Uterus (tissue), 4 donors: ENCODE measurements at places on chromosomes 7 and 10.
A peak's percentile ranks its signal among the peaks of the same experiment; 100 is the strongest.

DNA sequence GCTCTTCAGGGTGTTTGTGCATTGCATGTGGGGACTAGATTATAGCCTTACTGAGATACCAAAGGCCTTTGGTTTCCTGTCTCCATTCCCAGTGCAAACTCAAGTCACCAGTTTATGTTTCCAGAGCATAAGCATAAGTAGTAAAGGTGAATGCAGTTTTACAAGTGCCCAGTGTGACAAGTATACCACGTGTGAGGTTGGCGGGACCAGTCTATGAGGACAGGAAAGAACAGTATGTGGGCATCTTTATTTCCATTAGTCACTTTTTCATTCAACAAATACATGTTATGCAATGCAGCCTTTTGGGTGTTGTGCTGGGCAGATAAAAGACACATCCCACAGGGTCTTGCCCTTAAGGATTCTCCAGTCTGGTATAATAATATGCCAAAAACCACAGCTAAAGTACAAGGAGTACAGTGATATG is 146.5 kb downstream of the ARID5B start:
- no peaks in the 10 kb centered on the region for H3K36me3 ChIP-seq
- no peaks in the 10 kb centered on the region for H3K4me1 ChIP-seq
- H3K4me3 ChIP-seq = peak overlapping the region; percentile 66
- peak overlapping the region; percentile 99 for H3K27ac ChIP-seq
- no peaks in the 10 kb centered on the region for H3K27me3 ChIP-seq

GRCh38 chr7:9645756-9646155 is 1212.3 kb downstream of the NXPH1 start:
- no peak overlapping the region for H3K27ac ChIP-seq
- H3K4me1 ChIP-seq = no peaks in the 10 kb centered on the region
- no peak for DNase-seq
- H3K4me3 ChIP-seq = no peak overlapping the region

GRCh38 chr7:2403014-2403717 is at the start of gene CHST12:
Gene CHST12, plus strand, starts transcription at chr7:2403611. Its CDS starts 29,029 bp downstream, at chr7:2432640.
- DNase-seq = peak; percentile 94
- H3K4me1 ChIP-seq = no peaks in the 10 kb centered on the region
- H3K36me3 ChIP-seq = no peaks in the 10 kb centered on the region
- H3K27me3 ChIP-seq = no peaks in the 10 kb centered on the region
- peak within 1 kb of the TSS; percentile 73 for H3K4me3 ChIP-seq

- peak overlapping the region; percentile 82 for H3K27ac ChIP-seq
- H3K36me3 ChIP-seq = no peaks in the 10 kb centered on the region
- DNase-seq = peak; percentile 32
- H3K27me3 ChIP-seq = no peaks in the 10 kb centered on the region
Observed at GRCh38 chr10:58335306-58336005, 650 bp downstream of the UBE2D1 start.

DNA sequence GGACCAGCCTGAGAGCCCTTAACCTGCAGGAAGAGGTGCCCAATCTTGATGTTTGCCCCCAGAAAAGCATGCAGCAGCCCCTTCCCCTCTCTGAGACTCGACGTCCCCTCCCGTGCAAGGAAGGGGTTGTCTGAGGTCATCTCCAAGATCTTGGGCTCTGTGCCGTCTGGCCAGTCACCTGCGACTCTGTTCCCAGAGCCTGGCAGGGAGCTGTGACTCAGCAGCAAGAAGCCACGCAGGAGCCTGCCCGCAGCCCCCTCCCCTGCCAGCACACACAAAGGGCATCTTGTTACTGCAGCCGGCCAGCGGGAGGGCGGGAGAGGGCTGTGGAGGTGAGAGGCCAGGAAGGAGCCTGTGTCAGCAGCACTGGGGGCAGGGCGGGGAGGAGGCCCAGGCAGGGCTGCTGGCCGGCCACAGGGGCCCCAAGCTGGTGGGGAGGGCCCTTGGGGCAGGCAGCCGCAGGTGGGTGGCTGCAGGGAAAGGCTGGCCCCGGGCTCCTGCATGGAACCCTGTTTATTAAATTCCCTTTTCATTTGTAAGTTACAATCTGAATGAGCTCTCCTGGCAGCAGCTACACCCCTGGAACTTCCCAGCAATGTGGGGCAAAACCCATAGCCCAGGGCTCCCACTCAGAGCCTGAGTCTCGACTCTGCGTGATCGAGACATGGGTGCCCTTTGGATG is 103.7 kb upstream of the ZMIZ1 start:
- H3K27me3 ChIP-seq = no peaks in the 10 kb centered on the region
- peaks cover 4% of the 10 kb centered on the region for H3K4me1 ChIP-seq
- DNase-seq = no peak
- no peak overlapping the region for H3K27ac ChIP-seq
- H3K4me3 ChIP-seq = no peak overlapping the region

- DNase-seq = no peak
- H3K4me3 ChIP-seq = no peak overlapping the region
- H3K4me1 ChIP-seq = peaks cover 8% of the 10 kb centered on the region
- H3K36me3 ChIP-seq = no peaks in the 10 kb centered on the region
- H3K27me3 ChIP-seq = no peaks in the 10 kb centered on the region
Observed at GRCh38 chr7:74292757-74293576, 3.8 kb downstream of the CLIP2 start.
